ENCODE measurements at places on chromosomes 13 and 19. TPM values are rescaled to one million over a fixed set of nuclear protein-coding genes. Genes with fewer than 3 reads are reported as not detected.

DNA sequence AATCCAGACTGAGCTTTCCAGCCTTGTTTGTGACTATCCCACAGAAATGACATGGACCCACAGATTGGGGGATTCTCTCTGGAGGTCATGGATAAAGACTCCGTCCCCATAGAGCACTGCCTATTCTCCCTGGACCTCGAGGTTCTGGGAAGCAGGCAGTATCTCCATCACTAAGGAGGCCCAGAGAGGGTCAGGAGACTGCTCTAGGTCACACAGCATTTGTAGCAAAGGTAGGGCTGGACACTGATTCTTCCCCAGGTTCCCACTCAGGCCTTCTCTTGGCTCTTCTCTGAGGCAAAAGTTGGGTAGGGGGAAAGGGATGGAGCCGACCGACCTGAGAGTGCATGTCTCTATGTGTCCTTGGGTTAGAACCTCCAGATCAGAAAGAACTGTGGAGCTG lies 80.9 kb downstream of the PTPRS start:
- H3K27ac ChIP-seq = no peak overlapping the region
- no peaks in the 10 kb centered on the region for H3K27me3 ChIP-seq
- no peak overlapping the region for H3K4me3 ChIP-seq
- peaks cover 68% of the 10 kb centered on the region for H3K36me3 ChIP-seq

Gene APC2
- 0.35 TPM for total RNA-seq

- no peak overlapping the region for H3K4me3 ChIP-seq
- DNase-seq = no peak
- H3K27ac ChIP-seq = no peak overlapping the region
- H3K4me1 ChIP-seq = no peaks in the 10 kb centered on the region
- no peaks in the 10 kb centered on the region for H3K27me3 ChIP-seq
Observed at GRCh38 chr19:16850133-16850532, 20.9 kb downstream of the SIN3B start.

- peaks cover 26% of the 10 kb centered on the region for H3K4me1 ChIP-seq
- DNase-seq = no peak
- no peak overlapping the region for H3K27ac ChIP-seq
- no peaks in the 10 kb centered on the region for H3K27me3 ChIP-seq
- peaks cover 31% of the 10 kb centered on the region for H3K36me3 ChIP-seq
- no peak overlapping the region for H3K4me3 ChIP-seq
Observed at GRCh38 chr19:42363614-42364346, 26.3 kb downstream of the CNFN start.

DNA sequence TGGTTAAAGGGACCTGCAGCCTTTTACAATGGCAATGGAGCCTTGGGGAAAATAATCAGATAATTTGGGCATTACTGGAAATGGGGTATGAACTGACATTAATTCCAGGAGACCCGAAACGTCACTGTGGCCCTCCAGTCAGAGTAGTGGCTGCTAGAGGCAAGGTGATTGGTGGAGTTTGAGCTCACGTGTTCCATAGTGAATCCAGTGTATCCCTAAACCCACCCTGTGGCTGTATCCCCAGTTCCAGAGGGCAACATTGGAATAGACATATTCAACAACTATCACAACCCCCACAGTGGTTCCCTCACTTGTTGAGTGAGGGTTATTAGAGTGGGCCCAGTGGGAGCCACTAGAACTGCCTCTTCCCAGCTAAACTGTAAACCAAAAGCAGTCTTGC lies 3.3 kb upstream of the LILRA2 start:
- H3K4me3 ChIP-seq = no peak overlapping the region
- H3K4me1 ChIP-seq = no peaks in the 10 kb centered on the region
- no peak for DNase-seq
- no peaks in the 10 kb centered on the region for H3K36me3 ChIP-seq

- no peaks in the 10 kb centered on the region for H3K36me3 ChIP-seq
- H3K27ac ChIP-seq = no peak overlapping the region
- no peak overlapping the region for H3K4me3 ChIP-seq
- H3K27me3 ChIP-seq = no peaks in the 10 kb centered on the region
- H3K4me1 ChIP-seq = no peaks in the 10 kb centered on the region
- DNase-seq = peak; percentile 11
Observed at GRCh38 chr19:44574186-44574950, 39.0 kb upstream of the IGSF23 start.

Gene CYP4F8
- total RNA-seq = not detected

Gene TSHZ3
- total RNA-seq = 3.9 TPM

GRCh38 chr13:94178625-94179244 lies 300.7 kb downstream of the DCT start:
- no peaks in the 10 kb centered on the region for H3K4me1 ChIP-seq
- no peak for DNase-seq
- H3K36me3 ChIP-seq = no peaks in the 10 kb centered on the region
- no peak overlapping the region for H3K27ac ChIP-seq
- no peak overlapping the region for H3K4me3 ChIP-seq
- no peaks in the 10 kb centered on the region for H3K27me3 ChIP-seq

DNA sequence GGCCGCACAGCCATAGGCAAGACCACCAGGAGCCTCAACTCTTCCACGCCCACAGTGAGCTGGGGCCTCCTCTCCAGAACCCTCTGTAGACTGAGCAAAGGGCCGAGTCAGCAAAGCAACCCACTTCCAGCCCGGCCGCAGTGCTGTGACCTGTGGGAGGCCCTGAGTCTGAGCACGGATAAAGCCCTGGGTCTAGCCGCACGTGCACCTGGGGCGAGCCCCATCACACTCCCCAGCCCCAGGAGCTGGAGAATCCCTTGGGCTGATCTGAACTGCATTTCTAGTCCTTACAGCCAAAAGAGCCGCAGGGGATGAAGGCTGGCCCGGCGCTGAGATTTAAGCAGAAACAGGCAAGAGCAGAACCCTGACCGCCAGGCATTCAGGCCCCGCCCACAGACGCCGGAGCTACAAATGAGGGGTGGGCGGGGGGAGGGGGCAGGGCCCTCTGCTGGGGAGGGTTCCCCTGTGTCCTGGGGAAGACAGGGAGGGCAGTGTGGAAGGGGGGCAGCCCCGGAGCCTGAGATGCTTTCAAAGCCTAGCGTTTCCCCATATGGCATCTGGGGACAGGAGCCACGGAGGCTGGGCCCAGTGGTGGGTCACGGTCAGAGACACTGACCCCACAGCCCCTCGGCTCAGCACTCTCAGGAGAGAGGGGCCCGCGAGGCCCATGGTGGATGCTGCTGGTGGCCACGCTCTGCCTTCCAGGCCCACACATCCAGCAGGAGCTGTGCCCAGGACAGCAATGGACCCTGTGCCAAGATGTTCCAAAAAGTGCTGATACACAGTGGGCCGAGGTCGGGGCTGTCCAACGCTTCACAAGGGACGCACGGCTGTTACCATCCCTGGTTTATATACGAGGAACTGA lies 4.9 kb downstream of the TMEM259 start:
- peaks cover 39% of the 10 kb centered on the region for H3K36me3 ChIP-seq
- H3K27me3 ChIP-seq = no peaks in the 10 kb centered on the region
- H3K27ac ChIP-seq = peak overlapping the region; percentile 94
- no peak for DNase-seq
- no peaks in the 10 kb centered on the region for H3K4me1 ChIP-seq
- no peak overlapping the region for H3K4me3 ChIP-seq

Gene C5AR2
- 3.3 TPM for total RNA-seq

Gene NKG7
- total RNA-seq = 1.4 TPM

DNA sequence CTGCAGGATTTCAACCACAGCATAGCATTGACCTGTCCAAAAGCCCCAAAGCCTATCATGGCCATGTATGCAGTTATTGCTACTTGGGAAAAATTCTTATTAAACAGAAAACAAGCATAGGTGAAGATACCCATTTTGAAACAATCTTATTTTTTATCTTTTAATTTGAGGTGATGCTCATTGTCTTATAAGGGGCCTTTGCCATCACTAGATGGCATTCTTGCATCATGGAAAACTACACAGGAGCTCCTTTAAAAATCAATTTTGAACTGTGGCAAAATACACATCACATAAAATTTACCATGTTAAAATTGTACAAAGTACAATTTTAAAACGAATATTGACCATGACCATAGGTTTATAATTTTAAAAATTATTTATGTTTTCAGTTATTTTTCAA lies 38.9 kb upstream of the ZNF835 start:
- H3K4me1 ChIP-seq = no peaks in the 10 kb centered on the region
- no peaks in the 10 kb centered on the region for H3K27me3 ChIP-seq
- H3K4me3 ChIP-seq = no peak overlapping the region
- H3K36me3 ChIP-seq = no peaks in the 10 kb centered on the region
- DNase-seq = no peak
- H3K27ac ChIP-seq = no peak overlapping the region

DNA sequence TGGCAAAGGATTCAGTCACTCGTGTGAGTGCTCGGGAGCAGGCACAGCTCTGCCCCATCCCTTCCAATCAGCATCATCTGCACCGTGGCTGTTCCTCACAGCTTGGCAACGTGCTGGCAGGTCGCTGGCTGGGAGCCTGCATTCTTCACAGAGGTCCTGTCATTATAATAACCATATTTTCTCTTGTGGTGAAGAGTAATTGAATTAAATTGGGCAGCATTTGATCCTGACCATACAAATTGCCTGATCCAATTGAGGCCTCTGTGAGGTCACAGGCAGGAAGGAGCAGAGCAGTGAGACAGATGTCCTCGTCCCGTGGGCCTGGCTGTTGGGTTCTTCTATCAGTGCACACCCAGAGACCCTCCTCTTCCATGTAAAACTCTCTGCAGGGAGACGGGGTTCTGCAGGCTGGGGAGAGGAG lies 407.8 kb downstream of the COG6 start:
- no peak for DNase-seq
- no peaks in the 10 kb centered on the region for H3K36me3 ChIP-seq
- no peaks in the 10 kb centered on the region for H3K27me3 ChIP-seq
- peaks cover 6% of the 10 kb centered on the region for H3K4me1 ChIP-seq
- H3K4me3 ChIP-seq = no peak overlapping the region

DNA sequence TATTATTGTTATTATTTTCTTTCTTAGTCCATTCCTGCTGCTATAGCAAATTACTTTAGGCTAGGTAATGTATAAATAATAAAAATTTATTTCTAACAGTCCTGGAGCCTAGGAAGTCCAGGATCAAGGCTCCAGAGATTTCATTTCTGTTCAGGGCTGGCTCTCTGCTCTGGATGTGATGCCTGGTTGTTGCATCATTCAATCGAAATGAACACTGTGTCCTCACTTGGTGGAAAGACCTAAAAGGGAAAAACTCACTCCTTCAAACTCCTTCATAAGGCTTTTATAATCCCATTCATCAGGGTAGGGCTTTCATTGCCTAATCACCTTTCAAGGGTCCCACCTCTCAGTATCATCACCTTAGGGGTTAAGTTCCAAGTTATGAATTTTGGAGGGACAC lies 395.0 kb downstream of the EFNB2 start:
- H3K36me3 ChIP-seq = no peaks in the 10 kb centered on the region
- no peak overlapping the region for H3K4me3 ChIP-seq
- no peak overlapping the region for H3K27ac ChIP-seq
- H3K27me3 ChIP-seq = no peaks in the 10 kb centered on the region

- H3K36me3 ChIP-seq = no peaks in the 10 kb centered on the region
- peak within 1 kb of the TSS; percentile 47 for H3K4me3 ChIP-seq
- H3K4me1 ChIP-seq = peaks cover 14% of the 10 kb centered on the region
- peaks cover 6% of the 10 kb centered on the region for H3K27me3 ChIP-seq
- no peak for DNase-seq
Observed at GRCh38 chr19:50567882-50568727, at the start of gene LRRC4B. Gene LRRC4B (minus strand): TSS chr19:50568435. CDS start chr19:50548838, 19,597 bp downstream.

DNA sequence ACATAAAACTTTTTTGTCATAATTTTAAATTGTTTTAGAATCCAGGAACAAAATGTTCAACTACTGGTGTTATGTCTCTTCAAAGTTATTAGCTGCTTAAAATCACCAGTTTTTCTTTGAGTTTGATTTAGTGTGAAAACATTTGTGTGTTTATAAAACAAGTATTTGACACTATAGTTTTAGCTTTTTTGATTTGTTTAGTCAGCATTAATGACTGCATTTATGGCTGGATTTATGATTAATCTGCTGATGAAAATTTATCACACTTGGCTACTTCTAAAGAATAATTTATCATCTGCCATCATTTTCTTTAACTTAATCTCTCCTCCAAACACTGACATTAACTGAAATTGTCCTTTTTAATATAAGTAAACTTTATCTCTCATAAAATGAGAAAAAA lies 1465.9 kb upstream of the SLC10A2 start:
- H3K27me3 ChIP-seq = no peaks in the 10 kb centered on the region
- no peaks in the 10 kb centered on the region for H3K4me1 ChIP-seq
- no peak overlapping the region for H3K27ac ChIP-seq
- no peak overlapping the region for H3K4me3 ChIP-seq

DNA sequence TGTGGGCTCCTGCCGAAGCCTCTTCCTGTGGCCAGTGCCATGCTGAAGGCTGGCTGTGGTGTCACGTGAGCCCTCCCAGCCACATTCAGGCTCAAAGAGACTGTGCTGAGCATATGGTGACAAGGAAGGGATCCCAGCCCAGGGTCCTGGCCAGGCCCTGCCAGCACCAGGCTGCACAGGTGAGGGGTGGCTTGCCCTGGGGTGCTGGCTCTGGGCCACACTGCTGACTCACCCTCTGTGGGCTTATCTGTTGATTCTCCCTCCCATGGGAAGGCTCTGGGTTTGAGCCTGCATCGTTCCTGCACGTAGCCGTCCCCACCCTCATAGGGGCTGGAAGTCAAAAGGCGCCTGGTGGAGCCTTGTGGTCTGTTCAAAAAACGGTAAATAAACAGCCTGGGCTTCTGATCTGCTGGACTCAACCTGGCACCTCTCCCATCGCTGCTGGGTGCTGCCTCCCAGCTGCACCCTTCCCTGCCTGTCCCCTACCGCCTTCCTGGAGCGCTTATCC lies 31.1 kb downstream of the DNM2 start:
- peak overlapping the region; percentile 78 for H3K27ac ChIP-seq
- no peaks in the 10 kb centered on the region for H3K36me3 ChIP-seq
- DNase-seq = no peak
- H3K4me1 ChIP-seq = no peaks in the 10 kb centered on the region

- H3K27me3 ChIP-seq = no peaks in the 10 kb centered on the region
- peaks cover 98% of the 10 kb centered on the region for H3K4me1 ChIP-seq
- peak; percentile 67 for DNase-seq
- peak overlapping the region; percentile 66 for H3K27ac ChIP-seq
Observed at GRCh38 chr19:15323496-15324235, 8.7 kb downstream of the BRD4 start.

- H3K27ac ChIP-seq = no peak overlapping the region
- DNase-seq = peak; percentile 34
- H3K27me3 ChIP-seq = no peaks in the 10 kb centered on the region
- no peak overlapping the region for H3K4me3 ChIP-seq
- no peaks in the 10 kb centered on the region for H3K36me3 ChIP-seq
Observed at GRCh38 chr19:33665776-33666595, 44.2 kb downstream of the CHST8 start.

Gene STK11
- total RNA-seq = 62.0 TPM

Gene WDR88
- total RNA-seq = not detected

DNA sequence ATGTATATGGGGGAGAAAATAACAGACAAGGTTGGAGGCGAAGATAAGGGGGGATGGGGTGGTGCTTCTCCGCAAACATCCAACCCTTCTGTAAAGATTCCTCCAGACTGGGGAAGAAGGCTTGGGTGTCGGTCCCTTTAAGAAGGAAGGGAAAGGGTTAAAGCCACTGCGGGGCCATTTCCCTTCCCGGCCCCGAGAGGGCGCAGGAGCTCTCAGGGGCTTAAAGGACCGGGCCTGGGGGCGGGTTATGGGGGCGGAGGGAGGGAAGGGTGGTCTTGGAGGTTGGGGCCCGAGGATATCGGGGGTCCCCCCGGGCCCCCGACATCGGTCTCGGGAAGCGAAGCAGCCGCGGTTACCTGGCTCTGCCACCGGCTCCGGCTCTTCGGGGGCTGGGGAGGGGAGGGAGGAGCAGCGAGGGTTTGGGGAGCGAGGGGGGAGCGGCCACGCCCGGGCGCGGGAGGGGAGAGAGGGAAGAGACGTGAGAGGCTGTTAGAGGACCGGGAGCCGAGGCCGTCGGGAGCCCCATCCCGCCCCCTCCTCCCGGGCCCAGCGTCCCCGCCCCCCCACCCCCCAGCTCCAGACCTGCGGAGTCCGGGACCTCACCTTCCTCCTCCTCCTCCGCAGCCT lies 2.8 kb downstream of the TNNT1 start:
- H3K36me3 ChIP-seq = peaks cover 8% of the 10 kb centered on the region
- no peaks in the 10 kb centered on the region for H3K4me1 ChIP-seq
- no peak for DNase-seq
- H3K27ac ChIP-seq = no peak overlapping the region
- H3K27me3 ChIP-seq = peaks cover 4% of the 10 kb centered on the region

Gene ZNF577
- 9.5 TPM for total RNA-seq
